ENCODE measurements at places on chromosomes 4 and X.

DNA sequence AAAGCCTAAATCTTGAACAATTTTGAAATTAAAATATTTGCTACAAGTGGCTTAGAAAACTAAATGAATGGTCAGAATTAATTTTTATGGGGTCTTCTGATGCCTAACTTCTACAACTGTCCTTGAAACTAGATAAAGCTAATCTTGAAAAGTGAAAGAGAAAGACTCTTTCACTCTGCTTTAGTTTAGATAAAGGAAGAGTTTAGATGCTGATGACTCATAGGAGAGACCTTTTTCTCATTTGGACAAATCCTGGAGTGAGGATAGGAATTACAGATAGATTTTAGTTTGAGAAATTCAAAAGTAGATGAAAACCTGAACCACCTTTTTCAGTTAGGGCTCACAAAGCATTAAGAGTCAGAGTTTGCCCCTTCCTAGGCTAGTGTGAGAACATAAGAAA lies 342.3 kb upstream of the GRID2 start:
- no peak for DNase-seq

DNA sequence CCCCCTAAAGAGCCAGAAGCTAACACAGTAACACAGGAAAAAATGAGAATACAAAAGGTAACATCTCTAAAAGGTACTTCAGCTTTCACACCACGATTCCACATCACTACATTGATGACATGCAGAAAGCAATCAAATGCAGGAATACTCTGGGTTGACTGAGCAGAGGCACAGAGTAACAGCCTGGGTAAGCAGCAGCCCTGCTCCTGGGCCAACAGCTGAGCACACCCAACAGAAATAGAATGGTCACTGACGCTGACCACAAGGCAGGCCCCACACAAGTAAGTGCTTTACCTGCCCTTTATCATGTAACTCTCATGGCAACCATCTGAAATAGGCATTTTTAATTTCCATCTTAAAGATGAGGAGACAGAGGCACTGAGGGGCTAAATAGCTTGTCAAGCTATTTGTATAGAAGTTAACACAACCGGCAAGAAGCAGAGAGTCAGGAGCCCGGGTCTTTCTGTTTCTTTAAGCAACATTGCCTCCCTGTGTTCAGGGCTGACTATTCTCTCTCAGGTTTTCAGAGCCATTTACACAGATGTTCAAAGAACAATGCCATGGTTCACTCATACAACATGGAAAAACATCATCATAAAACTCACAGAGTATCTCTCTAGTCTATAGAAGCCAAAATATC lies 168.9 kb downstream of the ZNF674 start:
- DNase-seq = no peak

GRCh38 chrX:72713130-72713529 lies 976 bp downstream of the PHKA1 start:
- no peak for DNase-seq

GRCh38 chrX:23756165-23756564 lies 13.1 kb upstream of the ACOT9 start:
- DNase-seq = no peak

GRCh38 chr4:83276299-83277040 lies 8.1 kb downstream of the COQ2 start:
- DNase-seq = no peak

GRCh38 chrX:67582436-67582835 lies 38.6 kb downstream of the AR start:
- no peak for DNase-seq

- no peak for DNase-seq
These were observed 68.7 kb upstream of the ENPP6 start for GRCh38 chr4:184286358-184286757.

GRCh38 chrX:68599256-68600152 lies 48.0 kb upstream of the STARD8 start:
- no peak for DNase-seq

DNA sequence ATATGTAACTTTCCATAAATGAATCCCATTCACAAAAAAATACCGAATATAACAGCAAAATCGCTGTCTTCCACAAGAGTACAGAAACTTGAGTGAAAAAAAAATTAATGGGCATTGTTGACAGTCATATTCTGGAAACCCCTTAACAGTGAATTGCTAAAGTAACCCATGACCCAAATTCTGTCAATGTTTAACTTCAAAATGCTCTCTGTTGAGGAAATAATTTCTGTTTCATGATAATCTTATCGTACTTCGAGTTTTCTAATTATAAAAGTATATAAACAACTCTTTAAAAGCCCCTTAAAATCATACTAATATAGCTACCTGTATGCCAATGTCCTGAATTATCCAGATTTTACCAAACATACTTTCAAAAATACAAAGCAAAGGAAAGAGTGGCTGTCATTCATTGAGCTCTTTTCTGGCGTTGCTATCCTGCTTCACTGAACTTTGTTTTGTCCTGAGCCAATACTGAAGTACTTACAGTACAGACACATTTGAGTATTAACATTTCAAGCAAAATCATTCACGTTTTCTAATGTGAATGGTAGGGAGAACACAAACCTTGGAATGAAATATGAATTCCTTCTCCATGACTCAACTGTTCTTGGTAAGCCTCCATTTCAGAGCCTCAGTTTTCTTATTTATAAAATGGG lies 2.4 kb downstream of the XAGE3 start:
- DNase-seq = no peak

GRCh38 chr4:113849771-113850170 lies 88.2 kb upstream of the CAMK2D start:
- no peak for DNase-seq

- peak; percentile 0 for DNase-seq
These were observed 26.0 kb downstream of the ARL13A start for GRCh38 chrX:100995469-100995868.

GRCh38 chr4:4693258-4693657 lies 151.4 kb upstream of the STX18 start:
- DNase-seq = no peak

- DNase-seq = no peak
These were observed 2.4 kb upstream of the PPP3CA start for GRCh38 chr4:101349801-101350064.

- no peak for DNase-seq
These were observed 189.3 kb downstream of the DHRSX start for GRCh38 chrX:2311501-2311900.

All from caudate nucleus (tissue), 63 donors.